ENCODE measurements at places on chromosomes 3 and 15.

GRCh38 chr3:118101891-118102290, 932.8 kb downstream of the IGSF11 start:
- DNase-seq = no peak

DNA sequence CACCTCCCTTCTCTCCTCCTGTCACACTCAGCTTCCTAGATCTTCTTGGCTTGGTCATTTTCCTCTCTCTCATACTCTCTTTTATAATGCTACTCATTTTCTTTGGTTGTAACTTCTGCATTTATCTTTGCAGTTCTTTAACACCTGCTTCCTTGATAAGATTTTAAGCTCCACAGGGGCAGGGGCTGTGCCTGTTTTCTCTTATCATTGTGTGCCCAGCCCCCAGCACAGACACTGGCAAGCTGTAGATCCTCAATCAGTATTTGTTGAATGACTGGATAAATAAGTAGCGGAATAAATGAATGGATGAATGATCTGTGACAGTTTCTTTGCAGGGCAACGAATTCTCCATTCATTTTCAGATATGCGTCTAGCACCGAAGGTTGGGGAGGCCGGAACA, 64.3 kb upstream of the MEX3B start:
- DNase-seq = no peak

DNA sequence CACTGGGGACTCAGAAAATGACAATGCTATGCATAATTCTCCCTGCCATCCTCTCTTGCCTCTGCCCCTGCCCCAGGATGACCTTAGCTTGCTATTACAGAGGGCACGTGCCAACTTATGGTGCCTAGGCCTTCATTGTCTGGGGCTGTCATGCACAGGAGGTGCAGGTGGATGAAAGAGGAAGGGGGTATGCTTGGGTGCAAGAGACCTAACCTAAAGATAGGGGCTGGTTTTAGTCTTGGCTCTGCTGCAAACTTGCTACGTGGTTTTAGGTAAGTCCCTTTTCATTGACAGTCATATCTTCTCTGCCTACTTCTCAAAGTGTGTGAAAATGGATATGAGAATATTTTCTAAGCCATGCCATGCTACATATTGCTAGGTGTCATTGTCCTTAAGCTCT, 161.3 kb downstream of the EPHB1 start:
- no peak for DNase-seq

DNA sequence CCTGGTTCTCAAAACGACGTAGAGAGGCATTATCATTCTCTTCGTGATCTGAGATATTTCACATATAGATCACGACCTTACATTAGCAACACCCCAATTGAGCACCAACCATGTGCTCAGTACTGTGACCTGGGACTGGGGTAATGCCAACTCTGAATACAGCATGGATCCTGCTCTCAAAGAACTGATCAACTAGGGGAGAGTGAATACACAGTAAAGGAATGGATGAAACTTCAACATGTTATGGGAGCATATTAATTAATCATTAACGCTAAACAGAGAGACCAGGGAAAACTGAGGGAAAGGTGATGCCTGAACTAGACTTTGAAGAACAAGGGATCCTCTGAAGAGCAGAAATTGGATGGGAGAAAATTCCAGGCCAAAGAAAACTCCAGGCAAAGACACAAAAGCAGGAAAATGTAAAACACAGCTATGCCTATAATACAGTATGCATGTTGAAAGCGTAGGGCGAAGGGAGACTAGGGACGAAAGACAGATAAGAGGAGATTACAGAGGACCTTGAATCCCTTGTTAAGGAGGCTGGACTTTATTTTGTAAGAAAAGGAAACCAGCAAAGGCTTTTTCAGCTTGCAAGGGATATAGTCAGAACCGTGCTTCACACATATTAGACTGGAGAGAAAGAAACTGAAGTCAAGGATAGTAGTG, 105.7 kb downstream of the ANO10 start:
- no peak for DNase-seq

- DNase-seq = no peak
Measured at GRCh38 chr3:189490749-189491148, 140.4 kb upstream of the TP63 start.

- DNase-seq = no peak
Measured at GRCh38 chr3:177483182-177483967, 286.1 kb upstream of the TBL1XR1 start.

DNA sequence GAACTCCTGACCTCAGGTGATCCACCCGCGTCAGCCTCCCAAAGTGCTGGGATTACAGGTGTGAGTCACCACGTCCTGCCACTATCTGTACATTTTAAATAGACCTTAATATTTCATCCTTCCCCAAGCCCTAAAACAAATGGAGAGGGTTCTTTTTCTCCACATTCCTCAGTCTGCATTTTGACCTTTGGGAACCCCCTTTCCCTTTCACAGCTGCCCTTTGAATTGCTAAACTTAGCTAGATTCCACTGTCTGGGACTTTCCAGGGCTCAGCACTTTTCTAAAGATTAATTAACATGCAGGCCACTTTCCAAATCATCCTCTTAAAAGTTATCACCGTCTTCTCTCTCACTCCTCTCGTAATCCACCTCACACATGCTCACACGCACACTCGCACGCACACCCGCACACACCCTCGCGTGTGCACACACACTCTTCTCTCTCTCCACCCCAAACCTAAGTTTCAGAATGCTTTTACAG, 124.2 kb downstream of the TMCO5A start:
- DNase-seq = no peak

DNA sequence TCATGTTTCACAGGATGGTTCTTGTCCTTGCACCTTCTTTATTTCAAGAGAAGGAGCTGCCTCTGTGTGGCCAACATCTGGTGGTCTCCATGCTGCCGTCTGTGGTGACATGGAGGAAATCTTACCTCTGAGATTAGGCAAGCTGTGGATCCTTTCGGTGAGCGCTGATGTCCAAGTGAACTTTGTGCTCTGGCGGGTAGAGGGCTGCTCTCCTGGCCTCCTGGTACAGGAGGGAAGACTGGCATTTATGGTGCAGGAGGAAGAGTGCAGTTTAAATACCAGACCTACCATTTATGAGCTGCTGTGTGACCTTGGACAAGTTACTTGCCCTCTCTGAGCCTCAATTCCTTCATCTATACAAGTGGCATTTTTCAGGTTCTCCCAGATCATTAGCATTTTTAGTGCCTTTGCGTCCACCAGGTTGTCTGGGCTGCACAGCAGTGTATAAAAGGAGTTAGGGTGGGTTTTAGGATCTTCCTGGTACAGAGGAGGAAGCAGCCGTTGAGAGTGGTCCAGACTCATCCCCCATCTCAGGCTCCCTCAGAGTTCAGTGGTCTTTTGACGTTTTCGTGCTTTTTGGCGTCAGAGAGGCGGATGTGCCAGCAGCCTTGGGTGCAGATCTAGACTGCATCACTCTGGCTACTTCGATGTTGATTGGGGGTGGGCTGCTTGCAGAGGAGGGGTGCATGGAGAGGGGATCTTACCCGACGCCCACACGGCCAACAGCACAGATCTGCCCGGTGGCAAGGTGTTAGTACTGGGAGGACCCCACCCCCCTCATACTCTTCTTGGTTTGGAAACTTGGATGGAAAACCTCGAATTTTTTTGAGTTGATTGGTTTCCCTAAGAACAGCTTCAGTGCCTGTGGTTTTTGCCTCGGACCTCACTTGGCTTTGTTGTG, 162.2 kb downstream of the ITPR1 start:
- DNase-seq = no peak

DNA sequence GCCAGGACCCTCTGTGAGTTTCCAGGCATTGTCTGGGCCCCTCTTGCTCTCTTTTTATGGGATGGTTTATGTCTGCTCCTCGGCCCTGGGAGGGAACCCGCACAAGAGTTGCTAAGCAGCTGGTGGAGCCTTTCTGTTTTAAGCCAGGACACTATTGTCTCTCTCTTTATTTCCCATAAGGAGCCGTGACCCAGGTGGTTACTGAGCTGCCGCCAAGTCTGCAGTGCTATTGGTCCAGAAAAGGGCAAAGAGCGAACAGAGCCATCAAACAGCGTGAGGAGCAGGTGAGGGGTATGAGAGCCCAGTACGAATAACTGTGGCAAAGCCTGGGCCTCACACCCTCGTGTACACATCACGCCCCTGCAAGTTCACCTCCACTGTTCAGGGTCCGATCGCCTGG, 280.2 kb downstream of the SHQ1 start:
- no peak for DNase-seq
